Stimulated activated CD8-positive, alpha-beta memory T cell treated with anti-CD3 and anti-CD28 coated beads, Interleukin-4, amount 100 ng/mL, for 4 hours (primary cell): ENCODE measurements at places on chromosomes 3 and 15.

DNA sequence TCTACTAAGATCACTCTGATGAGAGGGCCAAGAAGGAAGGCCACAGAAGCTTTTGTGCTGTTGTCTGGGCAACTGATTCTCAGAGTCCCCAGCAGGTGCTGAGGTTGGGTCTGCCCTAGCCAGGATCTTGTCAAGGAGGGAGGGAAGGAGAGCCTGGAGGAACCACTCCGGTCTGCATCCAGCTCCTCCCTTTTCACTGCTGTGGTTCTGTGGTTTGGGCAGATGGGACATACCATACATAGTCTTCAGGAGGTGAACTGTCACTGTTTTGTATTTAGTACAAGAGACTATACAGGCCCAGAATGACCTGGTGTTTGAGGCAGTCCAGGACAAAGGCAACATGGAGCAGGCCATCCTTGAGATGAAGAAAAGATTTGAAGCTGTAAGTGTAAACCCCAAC, 21.9 kb downstream of the C3orf62 start:
- no peak for DNase-seq

- no peak for DNase-seq
Measured at GRCh38 chr3:43640681-43641080, 18.9 kb upstream of the ANO10 start.

GRCh38 chr3:52211268-52211891, 13.4 kb downstream of the ALAS1 start:
- DNase-seq = no peak

- DNase-seq = no peak
Measured at GRCh38 chr3:53482227-53482626, 12.2 kb upstream of the CACNA1D start.

DNA sequence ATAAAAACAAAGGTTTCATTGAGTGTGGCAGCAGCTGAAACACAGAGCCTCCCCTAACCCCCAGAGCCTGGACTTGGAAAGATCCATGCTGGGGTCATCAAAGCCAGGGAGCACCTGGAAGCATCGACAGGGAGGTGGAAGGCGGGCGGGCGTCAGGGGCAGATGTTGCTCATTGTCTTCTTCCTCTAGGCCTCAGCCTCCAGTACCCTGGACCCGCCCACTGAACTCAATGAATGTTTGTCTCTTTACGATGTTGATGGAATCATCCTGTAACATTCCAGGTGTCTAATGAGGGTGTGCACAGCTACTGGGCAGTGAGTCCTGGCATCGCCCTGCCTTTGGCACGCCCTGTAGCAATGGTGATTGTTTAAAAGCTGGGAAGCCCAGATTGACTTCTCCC, 9.8 kb downstream of the GP5 start:
- no peak for DNase-seq

- DNase-seq = no peak
Measured at GRCh38 chr15:101129851-101130380, 121.9 kb downstream of the CHSY1 start.

DNA sequence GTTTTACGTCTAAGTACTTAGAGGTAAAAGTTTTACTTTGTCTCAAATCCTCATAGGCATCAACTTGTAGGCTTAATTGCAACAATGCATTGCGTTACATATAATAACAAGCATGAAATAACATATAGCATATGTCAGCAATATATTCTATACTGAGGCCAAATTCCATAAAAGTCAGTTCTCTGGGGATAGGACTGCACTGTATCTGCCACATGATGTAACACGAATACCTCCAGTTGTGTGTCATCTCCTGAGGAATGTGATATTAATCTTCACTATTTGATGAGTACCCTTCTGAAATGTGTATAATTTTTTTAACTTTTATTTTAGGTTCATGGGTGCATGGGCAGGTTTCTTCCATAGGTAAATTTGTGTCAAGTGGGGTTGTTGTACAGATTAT, 126.4 kb downstream of the IMPG2 start:
- DNase-seq = no peak

- DNase-seq = no peak
Measured at GRCh38 chr3:136428167-136428566, 178.0 kb downstream of the PCCB start.

DNA sequence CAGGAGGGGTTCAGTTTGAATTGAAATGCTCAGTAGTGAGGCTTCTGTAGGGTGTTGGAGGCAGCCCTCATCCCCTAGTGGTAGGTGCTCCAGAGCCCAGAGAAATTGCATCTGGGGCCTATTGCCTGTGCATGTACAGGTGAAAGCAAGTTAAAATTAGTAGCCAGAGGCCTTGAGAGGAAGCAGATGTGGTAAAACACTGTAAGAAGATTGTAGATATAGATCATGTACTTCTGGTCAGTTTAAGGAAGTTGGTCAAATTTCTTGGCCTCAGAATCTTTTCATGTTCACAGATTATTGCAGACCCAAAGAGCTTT, 34.6 kb downstream of the IGSF10 start:
- DNase-seq = no peak

GRCh38 chr3:65639444-65639843, 399.3 kb downstream of the MAGI1 start:
- no peak for DNase-seq

DNA sequence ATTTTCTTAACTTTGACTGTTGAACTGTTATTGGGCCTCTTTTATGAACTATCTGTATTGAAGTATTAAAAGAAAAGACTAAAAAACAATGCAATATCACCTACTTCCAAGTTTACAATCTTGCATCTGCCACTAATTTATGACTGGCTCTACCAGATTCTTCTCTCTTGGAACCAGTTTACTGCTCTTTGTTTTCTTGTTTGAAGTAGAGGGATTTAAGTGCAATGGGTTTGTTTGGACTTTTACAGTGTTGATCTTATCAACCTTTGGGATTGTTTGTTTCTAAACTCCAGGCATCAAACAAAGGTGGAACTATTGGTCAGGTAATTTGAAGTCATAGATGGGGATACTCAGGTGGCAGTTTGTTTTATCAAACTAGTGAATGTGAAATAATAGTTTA, 43.0 kb upstream of the MEIS2 start:
- DNase-seq = no peak

- no peak for DNase-seq
Measured at GRCh38 chr15:38680775-38681174, 116.2 kb upstream of the RASGRP1 start.

GRCh38 chr3:119635719-119636118, 24.7 kb downstream of the POPDC2 start:
- DNase-seq = no peak

- DNase-seq = no peak
Measured at GRCh38 chr3:78972617-78973301, 795.0 kb downstream of the ROBO1 start.

DNA sequence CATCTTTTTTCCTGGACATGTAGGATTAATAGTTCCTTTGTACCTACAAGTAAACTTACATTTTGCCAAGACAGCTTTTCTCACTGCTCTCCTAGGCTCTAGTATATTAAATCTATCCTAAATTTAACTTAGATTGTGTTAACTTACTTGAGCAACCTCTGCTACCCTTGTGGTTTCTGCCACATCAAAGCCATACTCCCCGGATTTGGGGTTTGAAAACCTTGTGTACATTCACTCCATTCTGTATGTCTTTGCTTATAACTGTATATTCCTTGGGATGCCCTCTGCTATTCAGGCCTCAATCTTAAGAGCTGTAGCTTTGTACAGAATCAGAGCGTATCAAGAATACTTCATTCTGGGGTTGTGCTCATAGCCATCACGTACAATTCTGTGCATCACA, 60.4 kb downstream of the ARIH1 start:
- DNase-seq = no peak

DNA sequence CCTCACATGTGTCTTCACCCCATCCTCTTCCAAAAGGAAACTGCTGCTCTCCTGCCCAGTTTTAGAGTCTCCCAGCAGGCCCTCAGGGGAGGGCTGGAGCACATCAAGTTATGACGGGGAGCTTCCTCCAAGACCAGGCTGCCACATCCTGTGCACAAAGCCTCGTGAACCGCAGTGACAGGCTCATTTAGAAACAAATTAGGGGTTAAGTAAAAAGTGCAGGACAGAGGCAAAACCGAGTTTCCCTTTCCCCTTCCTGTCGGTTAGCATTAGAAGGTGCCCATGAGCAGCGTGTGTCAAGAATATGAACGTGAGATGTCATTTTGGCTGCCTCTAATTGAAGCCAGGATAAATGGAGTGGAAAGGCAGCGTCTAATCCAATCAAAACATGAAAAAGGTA, 199.7 kb downstream of the ARRDC4 start:
- no peak for DNase-seq

- no peak for DNase-seq
Measured at GRCh38 chr15:59298854-59299250, 73.8 kb downstream of the MYO1E start.

- DNase-seq = no peak
Measured at GRCh38 chr3:94175677-94176076, 112.8 kb downstream of the NSUN3 start.

- DNase-seq = no peak
Measured at GRCh38 chr3:179321668-179322285, 1.1 kb upstream of the ZNF639 start.

GRCh38 chr3:121951291-121951919, 57.2 kb downstream of the SLC15A2 start:
- DNase-seq = no peak

DNA sequence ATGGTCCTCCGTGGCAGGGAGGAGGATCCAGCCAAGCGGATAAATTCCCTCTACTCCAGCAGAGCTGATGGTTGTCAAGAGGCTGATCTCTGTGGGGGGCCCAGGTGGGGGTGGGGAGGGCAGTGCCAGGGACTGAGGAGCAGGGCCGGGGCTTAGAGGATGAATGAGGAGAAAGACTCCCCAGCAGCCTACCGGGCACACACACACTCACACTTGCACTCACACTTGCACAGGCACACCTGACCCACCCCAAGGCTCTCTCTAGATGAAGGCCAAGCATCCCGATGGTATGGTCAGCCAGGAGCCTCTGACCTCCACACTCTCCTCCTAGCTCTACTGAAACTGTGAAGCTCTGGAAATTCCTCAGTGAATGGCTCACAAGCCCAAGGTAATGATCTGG, 131.3 kb upstream of the PRR20G start:
- DNase-seq = no peak

DNA sequence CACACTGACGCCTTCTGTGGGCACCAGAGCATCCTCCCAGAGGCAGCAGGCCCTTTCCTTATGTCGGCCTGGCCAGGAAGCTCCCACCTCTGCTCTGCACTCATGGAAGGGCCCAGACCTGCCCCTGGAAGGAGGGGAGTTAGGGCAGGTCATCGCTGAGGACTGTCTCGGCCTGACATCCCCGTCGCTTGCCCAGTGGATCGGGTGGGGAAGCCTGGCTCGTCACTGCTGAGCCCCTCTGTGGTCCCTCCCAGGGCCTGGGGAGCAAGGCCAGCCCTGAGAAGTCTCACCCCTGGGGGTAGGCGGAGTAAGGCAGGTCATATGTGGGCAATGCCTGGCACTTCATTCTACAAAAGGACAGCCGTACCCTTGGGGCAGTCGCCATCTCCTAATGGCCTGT, 62.8 kb upstream of the SNRPA1 start:
- DNase-seq = no peak

GRCh38 chr15:75785771-75786574, 57.3 kb upstream of the UBE2Q2 start:
- DNase-seq = no peak

DNA sequence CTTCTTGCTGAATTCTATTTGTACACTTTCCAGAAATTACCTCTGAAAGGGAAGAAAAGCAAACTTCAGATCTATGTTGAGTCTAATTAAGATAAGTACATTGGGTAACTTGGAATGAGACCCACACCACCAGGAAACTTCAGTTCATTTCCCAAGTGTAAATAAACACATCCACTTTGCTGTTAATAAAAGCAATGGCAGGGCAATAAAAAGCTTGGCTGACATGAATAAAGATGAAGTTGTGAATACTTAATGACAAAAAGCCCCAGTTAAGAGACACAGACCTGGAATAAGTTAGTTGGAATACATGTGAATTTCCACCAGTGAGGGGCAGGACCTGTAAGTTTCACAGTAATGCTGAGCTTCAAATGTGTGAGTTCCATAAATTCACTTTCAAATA, 83.3 kb downstream of the MEX3B start:
- no peak for DNase-seq

GRCh38 chr15:89364741-89365450, 30.3 kb upstream of the POLG start:
- no peak for DNase-seq

DNA sequence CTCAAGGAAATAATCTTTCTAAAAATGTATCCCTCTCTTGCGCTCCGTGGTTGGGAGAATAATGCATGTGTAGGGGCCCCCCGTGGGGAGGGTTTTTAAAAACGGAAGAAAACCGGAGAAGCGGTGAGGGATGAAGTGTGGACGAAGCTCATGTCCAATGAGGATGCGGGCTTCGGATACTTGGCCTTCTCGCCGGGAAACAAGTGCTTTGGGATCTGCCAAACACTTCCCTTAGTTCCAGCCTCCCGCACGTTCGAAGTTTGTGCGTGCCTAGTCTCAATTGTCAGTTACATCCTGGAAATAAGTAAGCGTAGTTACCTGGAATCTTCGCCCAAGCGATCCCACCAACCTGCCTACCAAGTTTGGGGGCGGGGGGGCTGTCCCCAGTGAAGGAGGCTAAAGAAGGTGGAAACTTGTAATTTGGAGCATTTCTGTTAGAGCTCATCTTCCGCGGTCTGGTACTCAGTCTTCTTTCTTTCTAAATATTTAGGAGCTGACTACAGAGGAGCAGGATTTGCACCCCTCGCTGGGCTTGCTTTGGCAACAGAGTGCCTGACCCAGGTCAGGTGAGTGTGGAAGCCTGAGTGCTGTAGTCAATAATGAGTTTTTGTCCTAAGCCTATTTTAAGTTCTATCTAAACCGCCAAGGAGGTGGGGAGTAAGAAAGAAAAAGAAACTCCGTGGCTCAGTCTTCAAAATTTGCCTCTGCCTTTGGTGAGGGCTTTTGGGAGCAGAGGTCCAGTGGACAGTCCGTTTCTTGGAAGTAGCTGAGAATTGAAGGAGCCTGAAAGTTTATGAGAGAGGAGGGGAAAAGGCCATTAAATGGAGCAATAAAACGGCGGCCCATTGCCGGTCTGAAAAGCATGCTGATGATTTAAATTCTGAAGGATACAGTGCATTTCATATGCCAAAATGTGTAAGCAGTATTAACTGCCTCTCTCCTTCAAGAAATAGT, 1.1 kb downstream of the ITPR1 start:
- DNase-seq = no peak

GRCh38 chr3:184899953-184900595, 88.1 kb downstream of the VPS8 start:
- DNase-seq = no peak

- no peak for DNase-seq
Measured at GRCh38 chr3:12372741-12373280, 83.9 kb downstream of the PPARG start.

DNA sequence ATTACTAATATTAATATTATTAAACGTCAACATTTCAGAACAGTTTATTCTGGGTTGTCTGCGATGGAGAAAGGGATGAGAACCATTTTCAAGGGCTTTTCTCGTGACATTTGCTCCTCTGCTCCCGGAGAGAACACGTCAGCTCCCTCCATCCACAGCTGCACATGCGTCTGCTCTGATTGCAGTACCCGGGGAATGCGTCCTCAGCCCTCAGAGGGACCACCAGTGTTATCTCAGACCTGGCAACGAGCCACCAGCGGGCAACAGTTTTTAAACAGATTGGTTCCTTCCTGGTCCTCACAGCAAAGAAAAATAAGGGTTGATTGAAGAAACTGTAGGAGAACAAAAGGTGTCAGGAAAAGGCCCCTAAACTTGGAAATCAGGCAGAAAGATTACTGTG, 202.2 kb upstream of the ADAMTS9 start:
- no peak for DNase-seq
